ENCODE measurements at places on chromosomes 7 and 10. TPM values are rescaled to one million over a fixed set of nuclear protein-coding genes. Genes with fewer than 3 reads are reported as not detected.

GNAT3 gene
- not detected for total RNA-seq

CDH23 gene
- 5.6 TPM for total RNA-seq

ZNF107 gene
- total RNA-seq, result 13.0 TPM

ACTL6B gene
- total RNA-seq, result not detected

ITGA8 gene
- total RNA-seq, result not detected

GLCCI1 gene
- total RNA-seq, result 88.1 TPM

TMEM229A gene
- total RNA-seq, result not detected

GNGT1 gene
- not detected for total RNA-seq

LIPK gene
- not detected for total RNA-seq

BMPR1A gene
- 8.8 TPM for total RNA-seq

AASS gene
- total RNA-seq, result 3.1 TPM

MRPL43 gene
- total RNA-seq, result 40.2 TPM

OPN4 gene
- not detected for total RNA-seq

WASHC2A gene
- 65.4 TPM for total RNA-seq

CUL1 gene
- total RNA-seq, result 41.4 TPM

CEP41 gene
- 4.1 TPM for total RNA-seq

LRRD1 gene
- total RNA-seq, result 0.44 TPM
